ENCODE measurements at places on chromosomes 5 and 9. TPM values are rescaled to one million over a fixed set of nuclear protein-coding genes. Genes with fewer than 3 reads are reported as not detected.

The NAIP gene
- total RNA-seq: 11.3 TPM

The PCDHA5 gene
- not detected for total RNA-seq

- peak; percentile 88 for DNase-seq
These were observed 2.1 kb downstream of the SH2D3C start for GRCh38 chr9:127776195-127776923.

GRCh38 chr5:159393854-159394274 lies 63.6 kb upstream of the IL12B start:
- no peak for DNase-seq

Data from activated CD8-positive, alpha-beta T cell treated with anti-CD3 and anti-CD28 coated beads, Interleukin-2, amount 10 ng/mL, durations not matched to agents 7 days and 5 days (primary cell).